ENCODE measurements at places on chromosomes 2 and 18.

DNA sequence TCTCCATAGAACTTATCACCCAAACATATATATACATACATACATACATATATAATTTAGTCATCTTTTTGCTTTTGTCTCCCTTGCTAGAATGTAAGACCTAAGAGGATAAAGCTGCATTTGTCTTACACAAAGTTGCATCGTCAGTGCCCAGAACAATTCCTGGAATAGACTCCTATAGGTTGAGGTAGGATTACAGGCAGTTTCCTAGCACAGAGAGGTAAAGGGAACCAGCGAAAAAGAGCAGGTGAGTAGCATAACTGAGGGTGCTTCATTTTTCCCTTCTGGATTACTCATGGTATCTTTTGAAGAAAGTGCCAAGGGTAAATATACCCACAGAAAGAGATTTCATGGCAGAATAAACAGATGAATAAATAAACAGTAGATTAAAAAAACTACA lies 68.1 kb upstream of the AMMECR1L start:
- no peak for DNase-seq

- no peak for DNase-seq
Measured at GRCh38 chr2:30400151-30400954, 46.7 kb upstream of the LCLAT1 start.

DNA sequence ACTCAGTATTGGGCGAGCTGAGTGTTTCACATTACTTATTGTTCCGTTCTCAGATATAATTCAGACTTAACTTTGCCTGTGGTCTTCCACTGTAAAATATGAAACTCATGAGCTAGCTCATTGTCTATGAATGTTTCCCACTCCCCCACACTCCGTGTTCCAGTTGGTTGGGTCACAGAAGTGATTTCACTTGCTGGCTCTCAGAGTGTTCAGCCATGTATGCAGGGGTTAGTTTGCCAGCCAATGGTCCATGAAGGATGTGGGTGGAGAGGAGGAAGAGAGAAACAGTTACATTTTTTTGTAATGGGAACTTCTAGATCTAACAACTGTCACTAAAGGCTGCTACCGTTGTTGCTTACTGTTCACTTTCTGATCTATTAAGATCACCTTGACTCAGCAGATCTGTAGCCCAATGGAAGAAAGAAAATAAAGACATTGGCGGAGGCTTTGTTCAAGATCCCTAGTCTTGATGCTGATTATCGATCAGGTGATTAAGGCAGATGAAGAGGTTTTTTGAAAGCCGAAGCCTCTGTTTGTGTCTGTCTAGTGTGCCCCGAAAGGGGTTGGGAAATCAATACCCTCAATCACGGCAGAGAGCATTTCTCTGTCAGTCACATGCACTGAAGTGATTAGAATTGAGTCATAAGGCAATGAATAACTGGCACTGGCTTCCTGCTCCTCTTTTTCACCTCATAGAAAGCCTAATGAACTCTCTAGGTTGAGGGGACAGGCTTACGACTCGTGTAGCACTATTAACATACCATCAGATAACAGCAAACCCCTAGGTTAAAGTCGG lies 279.7 kb upstream of the FIGN start:
- no peak for DNase-seq

DNA sequence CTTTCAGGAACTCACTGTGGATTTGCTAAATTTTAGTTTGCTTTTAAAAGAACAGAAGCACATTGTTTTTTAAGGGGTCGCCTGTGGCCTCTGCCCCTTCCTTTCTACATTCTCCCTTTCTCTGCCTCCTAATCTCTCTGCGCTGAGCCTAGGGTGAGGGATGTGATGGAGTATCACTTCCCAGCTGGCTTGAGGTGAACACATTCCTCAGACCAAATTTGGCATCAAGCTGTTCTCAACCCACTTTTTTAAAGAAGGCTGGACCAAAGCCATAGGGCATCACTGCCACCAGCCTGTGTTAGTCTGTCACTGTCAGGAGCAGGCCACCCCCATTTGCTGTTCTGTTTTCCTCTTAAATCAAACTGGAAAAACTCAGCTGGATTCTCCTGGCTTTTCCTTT lies 27.4 kb downstream of the EIF4E2 start:
- DNase-seq = no peak

GRCh38 chr2:215680605-215681598 lies 245.0 kb upstream of the FN1 start:
- no peak for DNase-seq
